ENCODE measurements at places on chromosomes 2 and 18. TPM values are rescaled to one million over a fixed set of nuclear protein-coding genes. Genes with fewer than 3 reads are reported as not detected.

Gene C1QL2
- not detected for total RNA-seq

Gene MARCHF4
- total RNA-seq = 0.13 TPM

Gene TRABD2A
- 2.2 TPM for total RNA-seq

Gene REG3G
- total RNA-seq = 0.71 TPM

Gene CHRNG
- not detected for total RNA-seq

Gene PROM2
- 2.8 TPM for total RNA-seq

Gene ERICH2
- total RNA-seq = 0.69 TPM

Gene SLC14A1
- total RNA-seq = 44.8 TPM

Data from aorta (tissue), 5 donors.